ENCODE measurements at places on chromosomes 2 and 18. TPM values are rescaled to one million over a fixed set of nuclear protein-coding genes. Genes with fewer than 3 reads are reported as not detected.

GRCh38 chr18:37787452-37787851 lies 221.9 kb upstream of the CELF4 start:
- no peak for DNase-seq

DNA sequence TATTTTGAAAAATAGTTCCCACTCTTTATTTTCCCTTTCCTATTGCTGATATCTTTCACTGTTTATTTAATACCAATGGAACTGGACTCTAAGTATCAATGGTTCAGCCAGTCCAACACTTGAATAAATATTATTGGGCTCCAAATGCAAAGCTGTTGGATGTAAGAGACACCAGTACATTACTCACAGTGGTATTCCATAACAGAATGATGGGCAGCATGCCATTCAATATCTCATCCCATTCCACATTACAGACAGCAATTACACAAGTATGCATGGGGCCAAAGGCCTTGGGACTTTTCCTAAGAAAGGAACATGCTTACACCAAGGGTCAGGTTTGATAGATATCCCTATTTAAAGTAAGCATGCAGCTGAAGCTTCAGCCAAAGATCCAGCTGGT lies 231.9 kb downstream of the RND3 start:
- DNase-seq, result peak; percentile 61

DNA sequence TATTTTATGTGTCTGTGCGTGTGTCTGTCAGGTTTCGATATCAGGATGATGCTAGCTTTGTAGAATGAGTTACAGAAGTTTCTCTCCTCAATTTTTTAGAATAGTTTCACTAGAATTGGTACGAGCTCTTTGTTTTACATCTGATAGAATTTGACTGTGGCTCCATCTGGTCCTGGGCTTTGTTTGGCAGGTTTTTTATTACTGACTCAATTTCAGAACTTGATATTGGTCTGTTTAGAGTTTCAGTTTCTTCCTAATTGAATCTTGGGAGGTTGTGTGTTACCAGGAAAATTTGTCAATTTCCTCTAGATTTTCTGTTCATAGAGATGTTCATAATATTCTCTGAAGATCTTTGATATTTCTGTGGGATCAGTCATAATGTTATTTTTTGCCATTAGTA lies 289.4 kb upstream of the COL3A1 start:
- DNase-seq, result no peak

GRCh38 chr2:165015052-165015642 lies 59.8 kb upstream of the SLC38A11 start:
- DNase-seq, result peak; percentile 61

GRCh38 chr2:191436368-191437055 lies 191.3 kb downstream of the MYO1B start:
- no peak for DNase-seq

Gene TCF4
- total RNA-seq, result 57.6 TPM

Gene BCS1L
- total RNA-seq, result 38.3 TPM

DNA sequence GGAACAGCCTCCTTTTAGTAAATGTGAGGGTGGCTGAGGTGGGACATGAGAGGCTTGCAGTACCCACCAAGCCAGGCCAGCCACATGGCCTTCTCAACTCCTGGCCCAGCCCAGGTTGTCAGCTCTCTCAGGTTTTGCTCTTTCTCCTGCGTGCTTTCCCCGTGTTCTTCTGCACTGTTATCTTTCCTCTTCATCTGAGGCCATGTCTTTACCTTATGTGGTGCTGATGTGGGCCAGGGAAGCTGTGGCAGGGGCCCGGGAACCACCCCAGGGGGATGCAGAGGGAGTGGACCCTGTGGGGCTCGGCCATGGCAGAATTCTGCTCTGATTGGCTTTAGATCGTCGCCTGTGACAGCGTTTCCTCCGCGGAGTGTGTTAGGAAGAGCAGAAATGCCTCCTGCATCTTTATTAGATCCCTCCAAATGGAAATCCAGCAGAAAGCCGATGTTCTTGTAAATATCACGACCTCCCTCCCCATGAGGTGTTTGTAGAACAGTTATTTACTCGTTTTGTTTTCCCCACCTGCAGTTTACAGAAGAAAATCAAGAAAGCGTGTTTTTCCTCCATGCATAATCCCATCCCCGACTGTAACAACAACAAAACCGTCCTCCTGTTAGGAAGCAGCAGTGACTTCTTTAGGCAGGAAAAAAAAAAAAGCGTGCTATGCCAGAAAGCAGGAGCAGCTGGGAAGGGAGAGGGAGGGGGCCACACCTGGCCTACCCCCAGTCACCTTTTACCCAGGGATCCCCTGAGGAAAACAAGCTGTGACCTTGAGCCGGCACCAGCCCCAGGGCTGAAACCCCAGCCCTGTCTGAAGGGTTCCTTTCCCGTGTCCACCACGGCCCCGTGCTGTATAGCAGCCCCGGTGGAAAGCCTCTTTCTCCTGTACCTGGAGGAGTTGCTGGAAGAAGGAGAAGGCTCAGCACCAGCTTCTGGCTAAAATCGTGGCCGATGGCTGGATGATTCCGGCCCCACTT lies 54.8 kb downstream of the HPCAL1 start:
- no peak for DNase-seq

Gene GALNT3
- total RNA-seq, result 0.66 TPM

Gene SH3BP4
- total RNA-seq, result 74.8 TPM

Gene STPG4
- 0.33 TPM for total RNA-seq

- DNase-seq, result no peak
These were observed 48.6 kb downstream of the KIAA2012 start for GRCh38 chr2:202121532-202122162.

Gene RAPGEF4
- 1.3 TPM for total RNA-seq

DNA sequence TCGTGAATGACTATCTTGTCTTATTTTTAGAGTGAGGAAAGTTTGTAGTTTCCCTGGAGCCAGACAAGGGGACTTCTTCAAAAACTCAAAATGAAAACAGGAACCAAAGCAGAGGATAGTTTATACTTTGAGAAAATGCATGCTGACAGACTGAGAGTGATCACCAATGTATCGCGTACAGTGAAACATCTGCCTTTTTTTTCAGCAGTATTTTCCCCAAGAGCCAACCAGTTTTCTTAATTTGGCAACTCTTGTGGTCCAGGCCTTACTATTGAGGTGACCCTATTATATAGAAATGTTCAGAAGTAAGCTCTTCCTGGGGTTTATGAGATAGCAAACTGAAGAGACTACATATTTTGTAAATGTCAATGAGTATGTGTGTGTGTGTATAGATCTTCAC lies 153.7 kb upstream of the VRK2 start:
- no peak for DNase-seq

Gene NEMP2
- total RNA-seq, result 6.3 TPM
